Suppressor macrophage (primary cell): ENCODE measurements at places on chromosomes 13 and 19.

- DNase-seq, result no peak
Measured at GRCh38 chr13:73466561-73466960, 407.8 kb downstream of the KLF5 start.

GRCh38 chr13:33615436-33615835 lies 202.5 kb upstream of the RFC3 start:
- DNase-seq, result no peak

DNA sequence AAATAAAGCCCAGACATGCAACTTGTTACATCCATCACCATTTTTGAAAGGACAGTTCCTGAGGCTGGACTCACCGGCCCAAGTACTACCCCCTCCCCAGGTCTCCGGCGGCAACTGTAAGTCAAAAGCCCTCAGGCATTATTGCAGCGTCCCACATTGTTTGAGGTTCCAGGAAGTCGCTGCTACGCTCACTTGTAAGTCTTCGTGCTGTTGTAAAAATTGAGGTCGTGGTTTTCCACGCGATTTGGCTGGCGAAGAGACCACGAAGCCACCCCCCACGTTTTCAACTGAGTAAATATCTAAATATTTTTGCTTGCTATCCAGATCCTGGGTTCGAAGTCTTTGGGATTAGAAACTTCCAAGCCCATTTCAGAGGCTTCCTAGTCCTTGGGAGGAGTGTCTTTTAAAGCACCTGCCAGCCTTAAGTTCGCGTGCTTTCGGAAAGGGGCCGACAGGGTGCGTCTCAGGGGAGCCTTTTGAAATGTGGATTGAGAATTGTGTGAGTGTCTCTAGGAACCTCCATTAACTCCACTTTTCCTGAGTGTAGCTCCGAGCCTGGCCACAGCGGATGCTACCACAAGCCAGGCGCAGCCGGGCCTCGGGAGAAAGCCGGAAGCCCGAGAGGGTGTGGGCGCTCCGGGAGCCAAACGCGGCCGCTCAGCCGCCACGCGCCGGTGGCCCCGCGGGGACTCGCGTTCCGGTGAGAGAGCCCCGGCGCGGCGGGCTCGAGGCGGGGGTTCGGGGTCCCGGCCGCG lies 434 bp upstream of the FNDC3A start:
- peak; percentile 74 for DNase-seq

GRCh38 chr13:60028021-60028420 lies 135.7 kb downstream of the DIAPH3 start:
- peak; percentile 57 for DNase-seq

DNA sequence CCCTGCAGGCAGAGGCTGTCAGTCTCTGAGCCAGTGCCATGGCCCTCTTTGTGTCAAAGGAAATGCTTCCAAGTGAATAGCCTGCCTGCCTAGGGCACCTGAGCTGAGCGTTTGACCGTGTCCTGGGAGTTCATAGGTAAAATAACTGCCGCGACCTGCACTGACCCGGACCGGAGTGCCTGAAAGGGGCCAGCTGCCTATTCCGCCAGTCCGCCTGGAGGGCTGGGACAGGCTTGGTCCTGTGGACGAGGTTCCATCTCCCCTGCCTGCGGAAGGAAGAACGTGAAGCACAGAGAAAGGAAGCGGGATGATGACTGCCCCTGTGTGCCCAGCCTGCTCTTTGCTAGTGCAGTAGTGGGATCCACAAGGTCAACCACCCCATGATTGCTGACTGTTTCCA lies 17.5 kb upstream of the ZNF492 start:
- DNase-seq, result no peak

- peak; percentile 85 for DNase-seq
Measured at GRCh38 chr13:20495087-20496023, 30.3 kb downstream of the CRYL1 start.

DNA sequence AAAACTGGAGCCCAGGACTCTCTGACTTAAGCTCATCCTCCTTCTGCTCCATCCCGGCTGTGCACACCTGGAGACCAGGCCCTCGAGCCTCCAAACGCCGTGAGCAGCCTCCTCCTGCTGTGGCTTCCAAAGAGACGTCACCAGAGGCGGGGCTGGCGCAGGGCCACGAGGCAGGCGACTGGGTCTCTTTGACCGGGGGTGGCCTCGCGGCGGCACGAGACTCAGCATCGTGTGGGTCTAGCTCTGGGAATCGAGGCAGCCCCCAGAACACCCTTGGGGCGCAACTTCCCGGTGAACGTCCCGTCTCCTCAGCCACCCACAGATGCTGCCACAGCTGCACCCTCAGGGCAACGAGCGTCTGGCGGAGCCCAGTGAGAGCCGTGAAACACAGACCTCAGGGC lies 22.8 kb downstream of the RASA3 start:
- DNase-seq, result no peak

- DNase-seq, result no peak
Measured at GRCh38 chr13:31950111-31950815, 81.3 kb upstream of the FRY start.

DNA sequence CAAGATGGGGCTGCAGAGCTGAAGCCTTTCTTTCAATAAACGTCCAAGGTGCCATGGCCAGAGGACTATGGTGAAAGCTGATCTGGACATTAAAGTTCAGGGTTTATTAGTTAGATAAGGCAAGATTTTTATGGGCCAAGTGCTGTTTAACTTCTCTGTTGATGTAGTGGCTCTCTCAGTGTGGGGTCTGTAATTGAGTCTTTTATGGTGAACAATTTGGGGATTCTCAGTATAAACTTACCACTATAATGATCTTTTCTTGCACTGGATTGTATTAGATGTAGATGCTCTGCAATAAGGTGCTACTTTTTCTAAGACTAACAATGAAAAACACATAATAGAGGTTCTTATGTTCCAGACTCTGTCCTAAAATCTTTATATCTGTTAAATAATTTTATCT lies 190.1 kb upstream of the KLF12 start:
- no peak for DNase-seq

DNA sequence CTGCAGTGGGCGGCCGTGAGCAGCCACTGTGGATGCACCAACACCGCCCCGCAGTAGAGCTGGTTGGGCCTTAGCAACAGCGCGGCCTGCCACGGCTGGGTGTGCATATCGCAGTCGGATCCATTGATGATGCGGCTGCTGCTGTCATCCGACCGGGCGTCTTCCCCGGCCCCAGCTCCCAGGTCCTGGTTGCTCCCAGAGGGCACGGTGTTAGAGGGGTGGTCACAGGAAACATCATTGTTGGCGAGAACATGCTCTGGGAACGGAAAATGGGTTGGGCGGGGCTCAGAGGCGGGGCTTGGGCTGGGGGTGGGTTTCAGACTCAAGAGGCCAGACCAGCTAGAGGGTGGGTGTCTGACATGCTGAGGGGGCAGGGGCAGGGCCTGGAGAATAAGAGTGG lies 3.0 kb downstream of the KLK5 start:
- no peak for DNase-seq

GRCh38 chr19:18297308-18297707 lies 15.9 kb upstream of the JUND start:
- DNase-seq, result no peak

DNA sequence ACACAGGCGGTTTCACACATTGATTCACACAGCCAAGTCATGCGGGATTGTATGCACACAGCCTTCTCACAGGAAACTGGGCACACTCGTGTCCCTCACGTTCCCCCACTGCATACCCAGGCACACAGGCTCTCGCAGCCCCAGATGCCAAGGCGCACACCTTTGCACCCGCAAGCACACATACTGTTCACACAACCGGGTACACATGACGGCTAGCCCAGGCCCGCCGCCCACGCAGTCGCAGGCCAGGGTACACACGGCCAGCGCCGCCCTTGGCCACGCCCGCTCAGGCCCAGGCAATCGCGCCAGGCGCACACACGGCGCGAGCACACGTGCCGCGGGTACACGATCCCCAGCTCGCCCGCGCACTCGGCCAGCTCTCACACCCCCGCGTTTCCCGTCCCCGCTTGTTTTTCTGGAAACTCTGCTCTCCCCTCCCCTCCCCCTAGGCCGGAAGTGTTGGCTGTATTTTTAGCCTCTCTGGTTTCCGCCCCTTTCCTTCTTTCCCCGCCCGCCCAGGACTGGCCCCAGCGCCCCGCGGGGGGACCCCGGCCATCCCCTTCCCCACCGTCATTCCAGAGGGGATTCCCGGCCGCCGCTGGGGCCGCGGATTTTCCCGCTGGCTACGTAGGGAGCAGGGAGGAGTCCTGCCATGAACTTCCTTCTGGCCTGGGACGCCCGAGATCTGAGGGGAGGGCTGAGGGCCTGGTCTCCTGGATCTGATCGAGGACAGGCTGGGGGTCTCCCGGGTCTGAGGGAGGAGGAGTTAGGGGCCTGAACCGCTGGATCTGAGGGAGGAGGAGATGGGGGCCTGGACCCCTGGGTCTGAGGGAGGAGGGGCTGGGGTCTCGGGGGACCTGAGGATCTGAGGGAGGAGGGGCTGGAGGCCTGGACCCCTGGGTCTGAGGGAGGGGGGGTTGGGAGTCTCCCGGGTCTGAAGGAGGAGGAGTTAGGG lies 4.0 kb upstream of the ZFP36 start:
- DNase-seq, result peak; percentile 96

DNA sequence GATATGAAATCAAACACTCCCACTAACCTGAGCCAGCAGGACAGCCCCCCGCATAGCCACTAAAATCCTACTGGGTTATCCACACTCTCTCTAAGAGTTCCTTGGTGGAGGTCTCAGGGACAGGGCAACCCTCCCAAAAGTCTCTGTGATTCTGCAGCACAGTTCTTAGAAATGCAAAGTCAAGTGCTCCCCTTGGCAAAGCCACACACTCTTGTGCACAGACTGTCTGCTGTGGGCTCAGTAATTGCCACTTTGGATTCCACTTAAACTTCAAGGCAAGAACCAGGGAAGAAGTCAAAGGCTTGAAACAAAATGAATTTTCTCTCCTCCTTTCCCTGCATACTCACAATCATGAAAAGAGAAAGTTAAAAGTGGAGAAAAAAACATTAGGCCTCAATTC lies 61.5 kb downstream of the DOCK9 start:
- DNase-seq, result no peak

GRCh38 chr19:30309905-30310601 lies 62.1 kb upstream of the ZNF536 start:
- no peak for DNase-seq

GRCh38 chr19:13031917-13032623 lies 36.8 kb downstream of the NFIX start:
- DNase-seq, result no peak

- DNase-seq, result no peak
Measured at GRCh38 chr13:50901701-50902100, 7.9 kb upstream of the RNASEH2B start.

GRCh38 chr13:48819899-48820298 lies 155.8 kb upstream of the FNDC3A start:
- no peak for DNase-seq

DNA sequence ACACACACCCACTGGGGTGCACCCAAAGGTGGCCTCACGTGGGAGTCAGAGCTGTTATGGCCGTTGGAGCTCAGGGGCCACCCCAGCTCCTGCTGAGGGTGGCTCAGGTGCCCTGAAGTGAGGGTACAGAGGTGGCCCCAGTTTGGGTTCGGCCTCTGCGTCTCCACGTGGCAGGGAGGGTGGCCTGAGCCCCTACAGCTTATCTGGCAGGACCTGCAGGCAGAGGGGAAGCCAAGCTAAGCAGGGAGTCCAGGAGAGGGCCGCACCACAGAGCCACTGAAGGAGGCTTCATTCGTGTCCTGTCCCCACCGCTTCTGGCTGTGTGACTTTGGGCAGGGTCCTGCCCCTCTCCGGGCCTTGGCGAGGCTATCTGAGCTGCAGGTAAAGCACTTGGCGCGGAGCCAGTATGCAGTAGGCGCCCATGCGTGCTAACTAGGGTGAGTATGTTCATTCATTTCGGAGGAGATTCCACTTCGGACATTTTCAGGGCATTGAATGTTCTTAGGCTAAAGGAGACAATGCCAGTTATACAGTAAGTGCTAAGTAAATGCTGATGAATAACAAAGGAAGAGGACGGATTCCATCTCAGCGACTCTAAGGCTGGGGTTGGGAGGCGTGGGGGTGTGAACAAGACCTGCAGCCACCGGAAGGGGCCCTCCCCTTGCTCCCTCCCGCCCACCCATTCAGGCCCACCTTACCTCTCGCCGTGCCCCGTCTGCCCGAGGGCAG lies 4.9 kb downstream of the REX1BD start:
- DNase-seq, result no peak

- DNase-seq, result peak; percentile 45
Measured at GRCh38 chr19:14511229-14511593, 7.0 kb downstream of the DNAJB1 start.

GRCh38 chr13:79307866-79308298 lies 98.2 kb downstream of the RBM26 start:
- no peak for DNase-seq

DNA sequence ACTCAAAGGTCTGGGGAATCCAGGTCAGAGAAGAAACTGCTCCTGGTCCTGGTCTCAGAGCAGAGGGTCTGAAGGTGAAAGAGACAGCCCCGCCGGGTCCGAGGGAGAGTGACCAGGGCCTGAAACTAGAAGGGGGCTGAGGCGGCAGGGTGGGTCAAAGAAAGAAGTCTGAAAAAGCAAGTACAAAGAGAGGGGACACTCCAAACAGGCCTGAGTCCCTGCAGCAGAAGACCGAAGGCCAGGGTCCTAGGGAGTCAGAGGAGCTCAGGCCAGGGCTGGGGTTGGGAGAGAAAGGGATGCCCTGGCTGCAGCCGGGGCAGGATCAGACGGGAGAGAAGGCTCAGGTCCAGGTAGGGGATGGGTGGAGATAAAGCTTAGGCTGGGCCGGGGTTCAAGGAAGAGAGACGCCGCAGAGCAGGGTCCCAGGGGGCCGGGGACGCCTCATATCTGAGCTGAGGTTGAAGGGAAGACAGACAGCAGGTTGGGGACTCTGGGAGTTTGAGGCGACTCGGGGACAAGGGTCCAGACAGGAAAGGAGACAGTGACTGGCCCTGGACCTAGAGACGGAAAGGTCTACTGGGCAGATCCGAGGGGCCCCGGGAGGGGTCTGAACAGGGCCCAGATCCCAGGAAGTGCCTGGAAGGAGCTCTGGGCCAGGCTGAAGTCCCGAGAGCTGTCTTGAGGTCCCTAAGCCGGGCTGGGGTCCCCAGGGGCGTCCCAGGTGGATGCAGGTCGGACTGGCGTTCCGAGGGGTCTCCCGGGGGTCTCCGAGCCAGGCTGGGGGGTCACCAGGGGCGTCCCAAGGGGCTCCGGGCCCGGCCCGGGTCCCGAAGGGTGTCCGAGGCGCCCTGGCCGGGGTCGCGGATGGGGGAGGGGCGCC lies 795 bp downstream of the MLLT1 start:
- DNase-seq, result no peak

DNA sequence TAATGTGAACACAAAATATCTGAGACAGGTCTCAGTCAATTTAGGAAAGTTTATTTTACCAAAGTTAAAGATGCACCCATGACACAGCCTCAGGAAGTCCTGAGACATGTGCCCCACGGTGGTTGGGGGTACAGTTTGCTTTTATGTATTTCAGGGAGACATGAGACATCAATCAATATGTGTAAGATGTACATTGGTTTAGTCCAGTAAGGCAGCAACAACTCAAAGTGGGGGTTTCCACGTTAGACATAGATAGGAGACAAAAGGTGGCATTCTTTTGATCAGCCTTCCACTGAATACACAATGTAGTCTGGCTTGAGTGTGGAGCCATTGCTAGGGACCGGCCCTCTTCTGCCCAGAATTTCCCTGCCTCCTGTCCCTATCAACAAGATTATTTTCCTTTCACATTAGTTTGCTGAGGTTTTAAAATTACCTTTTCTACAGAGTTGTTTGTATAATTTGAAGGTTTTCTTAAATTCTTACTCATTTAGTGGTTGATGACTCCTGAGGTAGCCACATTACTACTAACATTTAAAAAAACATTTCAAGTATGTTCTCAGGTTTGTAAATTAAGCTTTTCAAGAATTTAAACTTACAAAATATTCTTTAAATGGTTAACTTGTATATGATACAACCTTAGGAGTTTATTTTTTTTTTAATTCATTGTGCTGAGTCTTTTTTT lies 33.2 kb downstream of the RNASEH2B start:
- DNase-seq, result no peak
